Stimulated activated CD8-positive, alpha-beta memory T cell treated with anti-CD3 and anti-CD28 coated beads, Interleukin-7, amount 100 ng/mL, for 4 hours (primary cell): ENCODE measurements at places on chromosomes 3 and 15.

DNA sequence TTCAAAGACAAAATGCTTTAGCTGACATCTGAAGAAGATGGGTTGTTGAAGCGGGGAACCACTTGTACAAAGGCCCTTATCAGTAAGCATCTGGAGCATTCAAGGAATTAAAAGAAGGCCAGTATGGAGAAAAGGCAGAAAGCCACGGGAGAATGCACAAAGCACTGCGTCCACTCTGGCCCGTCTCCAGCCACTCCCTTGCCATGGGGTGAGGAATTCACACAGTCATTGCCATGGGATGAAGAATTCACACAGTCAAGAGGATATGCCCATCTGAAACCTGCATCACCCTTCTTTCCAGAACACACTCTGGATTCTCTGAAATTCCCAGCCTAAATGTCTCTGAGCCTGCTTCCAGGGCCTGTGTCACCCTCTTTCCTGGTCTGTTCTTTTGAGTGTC lies 26.7 kb upstream of the STAG1 start:
- DNase-seq, result no peak

- no peak for DNase-seq
These were observed 153.5 kb upstream of the LPP start for GRCh38 chr3:188000361-188000861.

GRCh38 chr3:41104147-41104546 lies 95.2 kb upstream of the CTNNB1 start:
- no peak for DNase-seq

- no peak for DNase-seq
These were observed 128.7 kb upstream of the SLC2A2 start for GRCh38 chr3:171155122-171155700.

DNA sequence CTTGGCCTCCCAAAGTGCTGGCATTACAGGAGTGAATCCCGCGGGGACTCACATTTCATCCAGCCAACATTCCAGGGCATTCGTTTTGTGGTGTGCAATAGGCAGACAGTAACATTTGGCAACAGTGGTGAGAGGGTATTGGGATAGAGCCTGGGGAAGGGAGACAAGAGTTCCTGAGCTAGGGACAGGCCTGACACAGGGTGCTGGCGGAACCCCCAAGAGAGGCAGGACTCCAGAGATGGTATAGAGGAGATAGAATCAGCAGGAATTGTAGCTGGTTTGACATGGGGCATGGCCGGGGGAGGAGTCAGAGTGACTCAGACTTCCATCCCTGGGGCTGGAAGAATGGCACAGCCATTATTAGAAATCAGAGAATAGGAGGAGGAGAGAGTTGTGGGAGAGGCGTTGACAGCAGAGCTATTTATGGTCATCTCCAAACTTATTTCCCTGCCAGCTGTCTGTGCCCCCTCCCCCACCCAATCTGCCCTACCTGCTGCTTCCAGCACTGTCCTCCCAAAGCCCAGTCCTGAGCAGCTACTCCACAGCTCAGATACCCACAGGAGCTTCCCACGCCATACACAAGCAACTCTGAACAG lies 4.4 kb upstream of the IDH2 start:
- no peak for DNase-seq

GRCh38 chr3:194001-194400 lies 2.6 kb upstream of the CHL1 start:
- DNase-seq, result no peak

GRCh38 chr3:67349551-67350174 lies 304.7 kb downstream of the SUCLG2 start:
- DNase-seq, result no peak

- no peak for DNase-seq
These were observed 32.5 kb upstream of the ICE2 start for GRCh38 chr15:60511351-60512031.

- DNase-seq, result no peak
These were observed 1.2 kb downstream of the ZBTB11 start for GRCh38 chr3:101675709-101676215.

- no peak for DNase-seq
These were observed 24.0 kb upstream of the C3orf70 start for GRCh38 chr3:185176750-185177359.

GRCh38 chr15:48394970-48395369 lies 63.7 kb downstream of the DUT start:
- DNase-seq, result no peak

- DNase-seq, result peak; percentile 77
These were observed 157.3 kb upstream of the BHLHE40 start for GRCh38 chr3:4821975-4822374.

GRCh38 chr15:88090481-88091011 lies 166.0 kb downstream of the NTRK3 start:
- DNase-seq, result no peak

DNA sequence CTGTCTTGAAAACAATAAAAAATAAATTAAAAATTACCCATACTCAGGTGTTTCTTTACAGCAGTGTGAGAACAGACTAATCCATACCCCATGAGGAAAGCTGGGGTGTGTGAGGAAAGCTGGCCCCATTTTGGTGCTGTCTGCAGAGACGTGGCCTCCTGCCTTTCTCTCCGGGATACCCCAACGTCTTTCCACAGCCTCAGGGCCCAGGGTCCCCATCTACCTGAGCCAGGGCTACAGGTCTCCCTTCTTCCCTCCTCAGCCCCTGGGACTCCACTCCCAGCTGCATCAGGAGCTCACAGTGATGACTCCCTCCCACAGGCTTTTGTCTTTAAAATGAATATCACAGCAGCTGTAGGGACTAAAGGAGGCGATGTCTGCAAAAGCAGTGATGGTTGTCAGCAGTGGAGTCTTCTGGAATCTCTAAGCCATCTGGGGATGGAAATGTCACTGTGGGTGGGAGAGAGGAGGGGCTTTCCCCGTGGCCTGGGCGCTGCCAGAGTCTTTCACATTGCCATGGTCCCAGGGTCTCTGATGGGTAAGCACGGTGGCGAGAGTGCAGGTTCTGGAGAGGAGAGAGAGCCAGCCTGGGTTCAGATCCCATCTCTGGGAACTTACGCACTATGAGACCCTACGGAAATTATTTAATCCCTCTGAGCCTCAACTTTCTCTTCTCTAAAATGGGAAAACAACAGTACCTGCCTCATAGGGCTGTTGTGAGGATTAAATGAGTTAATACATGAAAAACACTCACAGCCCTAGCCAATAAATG lies 259.3 kb downstream of the PLCL2 start:
- no peak for DNase-seq

- no peak for DNase-seq
These were observed 5.9 kb downstream of the FLNB start for GRCh38 chr3:58013973-58014649.

GRCh38 chr3:70870576-70870975 lies 558.1 kb upstream of the MDFIC2 start:
- DNase-seq, result no peak

GRCh38 chr3:87397211-87397610 lies 120.8 kb upstream of the POU1F1 start:
- DNase-seq, result no peak

DNA sequence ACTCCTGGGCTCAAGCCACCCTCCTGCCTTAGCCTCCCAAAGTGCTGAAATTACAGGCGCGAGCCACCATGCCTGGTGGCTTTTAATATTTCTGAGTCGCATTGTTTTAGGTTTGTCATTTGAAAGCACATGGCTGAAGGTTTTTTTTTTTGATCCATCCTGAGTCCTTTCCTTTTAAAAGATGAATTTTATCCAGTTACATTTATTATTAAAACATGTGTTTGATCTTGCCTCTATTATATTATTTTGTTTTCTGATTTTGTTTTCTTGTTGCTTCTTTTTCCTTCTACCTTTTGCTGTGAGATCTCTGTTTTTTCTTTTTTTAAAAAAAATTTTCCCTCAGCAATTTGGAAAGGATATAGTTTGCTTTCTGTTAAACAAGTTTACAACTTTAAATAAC lies 76.4 kb downstream of the SCN5A start:
- DNase-seq, result no peak

DNA sequence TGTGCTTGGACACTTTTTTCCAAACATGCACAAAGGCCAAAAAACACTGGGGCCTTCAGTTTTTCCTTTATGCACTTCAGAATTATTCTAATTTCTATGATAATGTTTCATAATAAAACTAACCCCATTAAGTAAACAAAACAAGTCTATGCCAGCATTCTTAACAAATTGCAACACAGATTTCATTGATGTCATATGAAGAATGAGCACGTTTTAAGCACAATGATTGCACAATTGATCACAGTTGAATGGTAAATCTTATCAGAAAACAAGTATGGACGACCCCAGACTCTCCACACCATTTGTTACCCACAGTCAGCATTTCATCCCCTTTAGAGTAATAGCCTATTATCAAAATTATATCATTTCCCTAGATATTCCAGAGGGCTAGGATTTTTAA lies 46.7 kb upstream of the PROK2 start:
- no peak for DNase-seq
